ENCODE measurements at places on chromosomes 4 and X.

- peak; percentile 31 for DNase-seq
Measured at GRCh38 chr4:112296949-112297880, at the start of gene ALPK1. Gene ALPK1 (plus strand): TSS chr4:112297369.

DNA sequence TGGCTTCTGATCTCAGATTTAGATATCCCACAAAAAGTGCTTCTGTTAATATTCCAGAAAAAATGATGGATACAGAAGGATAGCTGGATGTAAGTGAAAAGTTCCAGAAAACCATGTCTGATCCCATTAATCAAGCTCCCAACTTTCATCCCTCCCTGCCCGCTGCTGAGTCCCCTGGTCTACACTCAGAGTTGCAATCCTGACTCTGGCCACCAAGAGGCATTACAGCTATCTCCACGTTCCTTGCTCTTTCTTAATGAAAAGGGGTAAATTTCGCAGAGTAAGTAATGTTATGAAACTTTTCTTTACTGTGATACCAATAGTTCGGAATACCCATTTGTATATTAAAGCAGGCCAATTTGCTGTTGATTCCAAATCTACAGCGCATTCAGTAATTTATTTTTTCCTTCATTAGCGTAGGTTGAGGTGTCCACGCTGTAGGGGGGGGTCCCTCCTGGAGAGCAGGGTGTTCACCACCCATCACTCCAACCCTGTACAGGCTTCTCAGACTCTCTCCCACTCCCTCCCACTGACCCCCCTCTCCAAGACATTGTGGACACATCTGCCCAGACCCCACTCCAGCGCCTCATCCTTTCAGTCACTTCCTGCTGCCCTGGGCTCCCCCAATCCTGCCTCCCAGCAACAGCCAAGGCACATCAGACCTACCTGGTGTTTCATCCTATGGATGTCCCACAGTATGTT is 55.1 kb downstream of the RAB40A start:
- no peak for DNase-seq

GRCh38 chr4:156377036-156377710 is 423.5 kb upstream of the CTSO start:
- no peak for DNase-seq

GRCh38 chr4:100284129-100284880 is 94.0 kb upstream of the DDIT4L start:
- DNase-seq = no peak

- no peak for DNase-seq
Measured at GRCh38 chrX:150162141-150162540, 201.0 kb upstream of the MAMLD1 start.

- no peak for DNase-seq
Measured at GRCh38 chr4:187604984-187605383, 390.6 kb upstream of the ZFP42 start.

DNA sequence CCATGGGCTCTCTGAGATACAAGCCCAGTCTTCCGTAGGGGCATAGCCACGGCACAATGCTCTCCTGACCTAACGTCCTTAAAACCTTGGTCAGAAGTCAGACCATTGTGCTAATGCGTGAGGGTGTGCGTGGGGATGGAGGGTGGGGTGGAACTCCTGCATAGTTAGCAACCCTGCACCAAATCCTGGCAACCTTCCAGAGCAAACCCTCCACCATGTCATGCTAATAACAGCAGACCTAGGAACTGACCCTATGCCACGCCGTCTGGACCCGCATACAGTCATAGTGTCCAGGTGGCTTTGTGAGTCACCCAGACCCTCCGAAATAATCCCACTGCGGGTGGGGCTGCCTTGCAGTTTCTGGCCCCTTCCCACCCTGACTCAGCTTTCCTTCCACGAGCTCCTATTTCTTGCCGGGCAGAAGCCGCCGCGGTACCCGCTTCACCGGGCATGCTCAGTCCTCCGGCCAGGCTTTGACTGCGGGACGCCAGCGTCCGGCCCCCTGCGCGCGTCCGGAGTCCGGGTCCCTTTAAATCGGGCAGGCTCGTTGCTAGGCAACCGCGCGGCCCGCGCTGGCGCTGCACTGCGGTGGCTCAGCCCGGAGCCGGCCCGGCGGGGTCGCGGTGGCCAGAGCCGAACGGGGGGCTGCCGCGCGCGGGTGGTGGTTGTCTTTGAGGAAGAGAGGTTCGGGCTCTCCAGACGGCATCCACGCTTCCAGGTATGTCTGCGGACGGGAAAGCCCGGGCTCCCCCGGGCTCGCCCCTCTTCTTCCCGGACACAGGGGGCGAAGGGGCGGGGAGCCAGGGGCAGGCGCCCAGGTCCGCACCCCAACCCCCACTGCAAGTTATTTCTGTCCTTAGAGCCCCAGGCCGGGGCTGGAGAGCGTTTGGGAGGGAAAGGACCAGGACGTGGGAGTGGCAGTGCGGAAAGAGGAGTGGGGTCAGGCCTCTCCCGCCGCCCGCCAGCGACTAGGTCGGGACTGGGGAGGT is at the start of gene CCDC160:
Gene CCDC160, plus strand, starts transcription at position 557 of the 989 bp plus-strand sequence. CDS start 7,619 bp downstream, outside the sequence.
- DNase-seq = peak; percentile 38

GRCh38 chr4:8507196-8507570 is 66.6 kb downstream of the TRMT44 start:
- no peak for DNase-seq

- no peak for DNase-seq
Measured at GRCh38 chr4:94642561-94642866, 115.2 kb upstream of the BMPR1B start.

DNA sequence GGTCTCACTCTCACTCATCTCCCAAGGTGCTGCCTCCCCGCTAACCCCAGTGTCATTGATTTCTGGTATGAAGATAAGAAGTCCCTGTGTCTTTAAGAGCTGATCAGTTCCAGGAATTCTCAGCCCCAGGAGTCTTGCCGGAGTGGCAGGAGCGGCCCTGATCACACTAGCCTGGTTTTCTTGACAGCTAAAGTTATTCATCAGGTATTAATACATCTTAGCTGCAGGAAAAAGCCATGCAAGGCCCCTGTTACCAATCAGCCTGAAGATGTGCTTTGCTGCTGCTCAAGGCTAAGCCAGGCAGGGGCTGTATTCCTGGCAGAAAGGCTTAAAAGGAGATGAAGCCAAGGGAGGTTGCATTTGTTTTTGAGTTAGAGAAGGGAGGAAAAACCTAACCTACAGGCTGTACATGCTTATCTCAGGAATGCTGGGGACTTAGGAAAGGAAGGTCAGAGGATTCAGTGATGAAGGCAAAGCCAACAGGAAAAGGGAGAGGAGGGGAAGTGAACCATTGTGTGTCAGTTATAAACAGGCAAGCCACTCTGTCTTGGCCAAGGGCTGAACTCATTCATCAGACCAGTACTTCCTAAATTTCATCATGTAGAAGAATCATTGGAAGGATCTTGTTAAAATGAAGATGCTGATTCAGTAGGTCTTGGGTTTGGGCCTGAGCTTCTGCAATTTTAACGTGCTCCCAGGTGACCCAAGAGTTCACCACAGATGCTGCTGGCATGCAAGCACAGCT is 8.6 kb downstream of the SRPX start:
- no peak for DNase-seq

DNA sequence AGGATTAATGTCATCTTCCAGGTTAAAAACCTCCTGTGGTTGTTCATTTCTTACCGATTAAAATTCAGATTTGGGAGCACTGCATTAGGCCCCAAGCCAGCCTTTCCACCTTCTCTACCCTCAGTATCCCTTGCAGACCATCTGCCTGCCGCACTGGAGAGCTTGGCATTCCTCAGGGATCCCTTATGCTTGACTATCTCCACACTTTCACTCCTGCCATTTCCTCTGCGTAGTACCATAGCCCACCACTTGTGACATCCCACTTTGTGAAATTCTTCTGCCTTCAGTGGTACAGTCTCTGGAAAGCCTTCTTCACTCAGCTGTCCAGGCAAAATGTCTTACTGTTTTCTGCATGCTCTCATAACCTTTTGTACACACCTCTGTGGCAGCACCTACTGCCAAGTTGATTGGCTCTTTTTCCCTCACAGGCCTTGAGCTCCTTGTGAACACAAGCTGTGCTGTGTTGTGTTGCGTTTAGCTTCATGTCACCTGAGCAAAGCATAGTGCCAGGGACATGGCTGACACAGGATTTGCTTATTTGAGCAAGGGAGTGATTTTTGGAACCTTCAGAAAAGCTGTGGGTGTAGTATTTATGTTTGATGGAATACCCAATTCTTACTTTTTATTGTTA is 156.4 kb downstream of the ARX start:
- no peak for DNase-seq
